Amniotic stem cell (primary cell): ENCODE measurements at places on chromosomes 16 and 17.

DNA sequence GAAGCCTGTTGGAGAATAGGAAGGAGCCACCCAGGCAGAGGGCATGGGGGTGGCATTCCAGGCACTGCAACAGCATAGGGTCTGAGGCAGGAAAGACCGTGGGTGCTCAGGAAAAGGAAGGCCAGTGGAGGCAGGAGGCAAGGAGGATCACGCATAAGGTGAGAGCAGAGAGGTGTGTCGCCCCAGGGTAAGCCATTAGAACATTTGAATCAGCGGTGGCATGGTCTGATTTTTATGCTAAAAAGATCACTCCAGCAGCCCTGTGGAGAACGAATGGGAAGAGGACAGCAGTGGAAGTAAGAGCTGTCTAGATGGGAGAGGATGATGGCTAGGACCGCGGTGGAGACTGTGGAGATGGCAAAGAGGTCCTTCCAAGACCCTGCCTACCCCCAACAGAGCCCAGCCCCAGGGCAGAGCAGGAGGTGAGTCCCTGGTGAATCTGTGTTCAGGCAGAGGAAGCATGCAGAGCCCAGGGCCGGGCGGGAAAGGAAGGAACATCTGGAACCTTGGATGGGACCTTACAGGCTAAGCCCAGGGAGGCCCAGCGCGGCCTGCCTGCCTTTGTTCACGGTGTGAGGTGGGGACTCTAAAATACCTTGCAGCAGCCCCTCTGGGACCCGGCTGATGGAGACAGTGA lies 7.8 kb downstream of the LPO start:
- DNase-seq = no peak

DNA sequence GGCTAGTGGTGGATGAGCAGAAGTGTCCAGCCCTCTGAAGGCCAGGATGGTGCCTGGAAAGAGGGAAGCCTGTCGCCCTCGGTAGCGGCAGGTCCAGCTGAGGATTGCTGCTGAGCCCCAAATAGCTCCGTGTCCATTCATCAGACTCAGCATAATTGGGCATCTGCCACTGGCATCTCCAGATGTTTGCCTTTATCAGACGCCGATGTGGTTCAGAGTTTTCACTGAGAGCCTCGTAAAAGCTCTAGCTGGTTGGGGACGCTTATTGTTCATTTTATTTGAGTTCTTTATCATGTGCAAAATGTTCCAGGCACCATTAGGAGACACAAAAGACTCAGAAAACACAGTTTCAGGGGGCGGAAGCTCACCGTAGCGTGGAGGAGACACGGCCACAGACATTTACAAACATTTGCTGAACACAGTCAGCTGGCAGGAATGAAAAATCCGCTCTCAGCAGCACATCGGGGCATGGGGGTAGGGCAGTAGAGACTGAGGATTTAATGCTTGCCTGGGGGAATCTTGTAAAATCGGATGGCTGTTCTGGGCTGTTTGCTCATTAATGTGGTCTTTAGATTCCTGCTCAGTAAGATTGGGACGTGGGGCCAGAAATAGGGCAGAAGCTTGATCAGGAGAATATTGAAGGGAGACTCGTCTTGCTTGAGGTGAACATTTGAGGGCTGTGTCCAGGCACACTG lies 41.7 kb downstream of the SMPD3 start:
- DNase-seq = no peak

DNA sequence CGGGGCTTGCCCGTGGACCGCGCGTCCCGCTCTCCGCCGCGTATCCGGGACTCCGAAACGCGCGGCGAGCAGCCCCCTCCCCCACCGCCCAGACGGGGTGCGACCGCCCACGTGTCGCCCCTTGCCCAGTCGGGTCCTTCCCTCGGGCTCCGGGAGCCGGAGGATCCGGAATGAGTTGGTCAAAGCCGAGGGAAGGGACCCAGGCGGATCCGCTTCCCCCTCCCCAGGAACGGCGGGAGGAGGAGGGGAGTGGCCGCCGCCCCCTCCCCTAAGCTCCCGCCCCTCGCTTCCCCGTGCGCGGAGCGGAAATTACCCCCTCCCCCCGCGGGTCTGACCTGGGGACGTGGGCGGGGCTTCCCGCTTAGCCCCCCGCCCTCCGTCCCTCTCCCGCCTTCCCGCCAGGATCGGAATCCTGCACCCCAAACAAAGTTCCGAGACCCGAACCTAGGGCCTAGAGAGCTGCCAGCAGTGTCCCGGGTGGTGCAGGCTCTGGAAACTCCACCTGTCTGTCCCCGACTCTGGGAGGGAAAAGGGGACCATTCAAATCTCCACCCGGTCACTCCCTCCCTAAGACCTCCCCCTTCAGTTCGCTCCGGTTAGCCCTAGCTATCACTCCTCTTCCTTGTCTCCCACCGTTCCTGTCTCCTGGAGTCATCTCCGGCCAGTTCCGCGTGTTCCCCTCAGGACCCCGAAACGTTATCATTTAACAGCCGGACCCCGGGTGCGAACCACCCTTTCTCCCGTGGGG lies 1.0 kb upstream of the IGF2BP1 start:
- no peak for DNase-seq

DNA sequence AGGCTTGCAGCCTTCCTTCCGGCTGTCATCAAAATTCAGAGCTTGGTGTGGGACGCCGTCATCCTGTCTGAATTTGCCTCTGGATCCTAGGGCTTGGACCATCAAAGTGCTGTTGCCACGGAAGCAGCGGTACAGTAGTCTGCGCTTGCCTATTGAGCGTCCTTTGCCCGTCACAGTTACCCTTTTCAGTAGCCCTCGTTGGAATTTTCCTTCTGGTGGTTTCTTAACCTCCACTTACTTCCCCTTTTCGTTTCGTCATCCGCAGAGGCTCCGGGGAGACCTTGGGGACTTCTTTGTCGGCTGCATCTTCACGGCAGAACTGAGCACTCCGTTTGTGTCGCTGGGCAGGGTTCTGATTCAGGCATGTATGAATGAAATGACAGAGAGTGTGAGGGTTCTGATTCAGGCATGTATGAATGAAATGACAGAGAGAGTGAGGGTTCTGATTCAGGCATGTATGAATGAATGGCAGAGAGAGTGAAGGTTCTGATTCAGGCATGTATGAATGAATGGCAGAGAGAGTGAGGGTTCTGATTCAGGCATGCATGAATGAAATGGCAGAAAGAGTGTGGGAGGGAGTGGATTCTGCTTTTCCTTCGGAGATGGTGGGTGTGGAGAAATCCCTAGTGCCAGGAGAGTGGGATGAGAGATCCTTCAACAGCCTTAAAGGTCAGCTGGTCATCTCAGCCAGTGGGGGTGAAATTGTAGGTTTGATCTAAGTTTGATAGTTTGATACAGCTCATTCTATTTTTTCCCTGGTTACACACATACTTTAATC lies 8.0 kb downstream of the TLCD3A start:
- DNase-seq = no peak

- no peak for DNase-seq
Observed at GRCh38 chr17:81427173-81428120, 32.2 kb downstream of the BAHCC1 start.

DNA sequence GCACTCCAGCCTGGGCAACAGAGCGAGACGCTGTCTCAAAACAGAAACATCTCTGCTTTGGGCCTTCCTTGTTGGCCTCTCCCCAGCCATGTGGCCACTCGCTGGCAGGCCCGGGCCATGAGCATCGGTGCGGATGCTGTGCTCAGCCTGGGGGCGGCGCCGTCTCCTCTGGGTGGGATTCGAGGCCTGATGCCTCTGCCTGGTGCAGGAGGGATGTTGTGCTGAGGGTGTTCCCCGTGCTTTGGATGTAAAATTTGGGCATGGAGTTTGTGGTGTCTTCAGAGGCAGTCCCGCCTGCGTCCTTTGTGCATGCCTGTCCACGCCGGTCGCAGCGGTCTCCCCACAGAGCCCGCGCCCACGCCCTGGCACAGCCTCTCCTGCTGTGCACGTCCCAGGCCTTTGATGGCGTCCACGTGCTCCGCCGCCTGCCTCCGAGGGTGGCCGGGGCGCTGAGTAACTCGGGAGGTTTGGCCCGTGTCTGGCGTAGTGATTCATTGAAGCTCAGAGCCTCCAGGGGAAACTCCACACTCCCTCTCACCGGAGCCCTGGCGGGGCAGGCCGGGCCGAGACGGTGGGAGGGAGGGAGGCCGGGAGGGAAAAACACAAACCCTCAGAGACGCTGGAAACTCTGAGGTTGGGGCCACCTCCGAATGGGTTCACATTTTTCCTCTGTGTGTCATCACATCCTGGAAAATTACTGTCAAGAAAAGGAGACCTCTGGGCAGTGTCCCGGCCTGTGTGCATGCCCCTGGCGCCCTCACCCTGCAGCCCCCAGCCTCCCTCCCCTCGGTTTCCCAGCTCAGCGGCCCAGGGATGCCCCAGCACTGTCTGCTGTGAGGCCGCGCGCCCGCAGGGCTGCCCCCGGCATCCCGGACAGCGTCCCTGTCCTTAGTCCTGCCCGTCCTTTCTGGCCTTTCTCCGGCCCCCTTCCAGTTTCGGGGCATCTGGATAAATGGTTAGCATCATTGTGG lies 19.0 kb downstream of the CENPX start:
- peak; percentile 89 for DNase-seq

DNA sequence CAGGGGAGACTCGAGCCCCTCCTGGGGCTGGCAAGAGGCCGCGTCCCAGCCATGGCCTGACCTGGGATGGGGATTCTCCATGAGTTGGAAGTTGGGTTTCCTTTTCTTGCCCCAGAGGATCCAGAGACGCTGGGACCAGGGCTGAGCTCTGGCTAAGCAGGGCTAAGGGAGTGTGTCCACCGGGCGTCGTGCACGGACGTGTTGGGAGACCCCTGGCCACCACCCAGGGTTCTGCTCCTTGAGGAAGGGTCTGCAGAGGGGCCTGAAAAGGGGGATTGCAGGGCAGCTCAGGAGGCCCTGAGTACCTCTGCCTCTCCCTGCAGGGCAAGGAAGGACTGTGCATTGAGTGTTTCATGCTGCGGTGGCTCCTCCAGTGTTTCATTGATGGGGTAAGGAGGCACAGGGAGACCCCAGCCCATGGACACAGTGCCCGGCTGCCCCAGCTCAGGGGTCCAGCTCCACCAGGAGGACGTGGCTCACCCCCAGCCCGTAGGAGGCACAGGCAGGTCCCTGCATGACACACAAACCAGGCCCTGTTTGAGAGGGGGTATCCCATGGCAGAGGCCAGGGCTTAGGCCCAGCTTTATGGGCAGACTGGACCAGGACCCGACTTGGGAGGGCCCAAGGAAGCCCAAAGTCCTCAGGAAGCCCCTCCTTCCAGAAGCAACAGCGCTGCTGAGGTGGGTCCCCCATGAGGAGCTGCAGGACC lies 47.5 kb downstream of the USP22 start:
- DNase-seq = no peak

- no peak for DNase-seq
Observed at GRCh38 chr16:84016477-84016876, 26.1 kb downstream of the SLC38A8 start.

DNA sequence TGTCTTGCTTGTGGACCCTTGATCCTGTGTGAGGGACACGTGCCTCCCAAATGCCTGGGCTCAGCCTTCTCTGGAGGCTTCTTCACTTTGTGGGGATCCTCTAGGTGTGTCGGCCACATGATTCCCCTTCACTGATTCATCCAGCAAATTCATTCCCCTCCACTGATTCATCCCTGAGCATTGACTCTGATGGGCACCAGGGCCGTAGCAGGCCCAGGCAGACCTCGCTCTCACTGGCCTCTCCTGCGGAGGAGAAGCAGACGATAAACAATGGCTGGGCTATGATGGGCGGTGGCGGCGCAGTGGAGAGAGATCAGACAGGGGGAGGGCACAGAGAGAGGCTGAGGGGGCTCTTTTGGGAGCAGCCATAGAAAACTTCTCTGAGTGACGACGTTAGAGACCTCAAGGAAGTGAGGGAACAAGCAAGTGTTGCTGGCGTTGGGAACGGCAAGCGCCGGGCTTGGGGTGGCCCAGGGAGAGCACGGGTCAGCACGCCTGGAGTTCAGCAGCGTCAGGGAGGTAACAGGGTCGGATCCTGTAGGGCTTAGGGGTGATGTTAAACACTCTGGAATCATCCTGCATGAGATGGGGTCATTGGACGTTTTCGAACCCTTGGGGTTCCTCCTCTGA lies 17.5 kb upstream of the RPTOR start:
- DNase-seq = no peak

DNA sequence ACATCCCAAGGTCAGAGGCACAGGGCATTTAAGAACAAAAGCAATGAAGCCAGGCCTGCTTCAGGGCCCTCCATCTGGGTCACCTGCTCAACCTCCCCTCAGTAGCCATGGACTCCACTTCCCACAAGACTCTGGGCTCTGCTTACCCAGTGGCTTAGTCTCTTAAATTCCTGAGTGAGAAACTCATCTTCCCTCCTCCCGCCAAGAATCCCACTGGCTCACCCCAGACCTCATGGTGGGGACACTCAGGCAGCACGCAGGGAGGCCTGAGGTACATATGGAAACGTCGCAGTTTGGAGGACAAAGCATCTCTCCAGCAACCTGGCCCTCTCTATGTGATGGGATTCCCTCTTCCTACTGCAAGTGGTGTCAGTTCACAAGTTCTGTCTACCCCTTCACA lies 326.7 kb upstream of the CDH5 start:
- DNase-seq = no peak

- no peak for DNase-seq
Observed at GRCh38 chr16:27245276-27246172, 23.0 kb downstream of the NSMCE1 start.

DNA sequence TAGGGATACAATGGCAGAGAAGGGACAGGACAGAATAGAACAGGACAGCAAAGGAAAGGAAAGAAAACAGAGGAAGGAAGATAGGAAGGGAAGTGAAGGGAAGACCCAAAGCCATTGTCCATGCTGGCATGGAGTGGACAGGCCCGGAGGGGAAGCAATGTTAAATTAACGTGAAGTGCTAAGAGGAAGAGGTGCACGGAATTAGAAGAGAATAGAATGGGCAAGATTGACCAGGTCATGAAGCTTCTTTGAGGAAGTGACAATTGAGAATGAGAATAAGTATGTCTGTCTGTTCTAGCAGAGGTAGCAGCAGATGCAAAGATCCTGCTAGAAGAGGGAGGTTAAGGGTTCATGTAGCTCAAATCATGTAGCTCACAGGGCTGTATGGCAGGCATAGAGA lies 117.2 kb downstream of the MAF start:
- no peak for DNase-seq

GRCh38 chr17:49585422-49586027 lies 9.9 kb downstream of the NXPH3 start:
- no peak for DNase-seq

GRCh38 chr16:88718178-88718577 lies 11.9 kb downstream of the CTU2 start:
- no peak for DNase-seq

- no peak for DNase-seq
Observed at GRCh38 chr16:11411059-11411550, 65.8 kb downstream of the RMI2 start.

- no peak for DNase-seq
Observed at GRCh38 chr17:49575679-49576087, at the start of gene NXPH3. Gene NXPH3 (plus strand): TSS chr17:49575871. CDS start chr17:49576220, 349 bp downstream.

DNA sequence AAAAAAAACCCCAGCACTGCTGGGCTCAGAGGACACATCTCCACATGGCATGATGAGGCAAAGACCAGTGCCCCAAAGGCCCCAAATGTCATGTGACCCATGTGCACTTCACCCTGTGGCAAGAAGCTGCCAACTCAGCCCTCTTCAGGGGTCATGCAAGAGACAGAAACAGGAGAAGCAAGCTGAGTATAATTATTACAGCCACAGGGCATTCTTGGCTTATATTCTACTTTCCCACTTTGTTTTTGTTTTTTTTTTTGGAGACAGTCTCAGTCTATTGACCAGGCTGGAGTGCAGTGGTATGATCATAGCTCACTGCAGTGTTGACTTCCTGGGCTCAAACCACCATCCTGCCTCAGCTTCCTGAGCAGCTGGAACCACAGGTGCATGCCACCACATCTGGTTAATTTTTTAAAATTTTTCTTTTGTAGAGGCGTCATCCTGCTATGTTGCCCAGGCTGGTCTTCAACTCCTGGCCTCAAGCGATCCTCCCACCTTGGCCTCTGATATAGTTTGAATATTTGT lies 32.7 kb upstream of the LITAF start:
- no peak for DNase-seq

- DNase-seq = no peak
Observed at GRCh38 chr17:75590314-75590761, 2.7 kb downstream of the MYO15B start.
